ENCODE measurements at places on chromosomes 5 and 9.

DNA sequence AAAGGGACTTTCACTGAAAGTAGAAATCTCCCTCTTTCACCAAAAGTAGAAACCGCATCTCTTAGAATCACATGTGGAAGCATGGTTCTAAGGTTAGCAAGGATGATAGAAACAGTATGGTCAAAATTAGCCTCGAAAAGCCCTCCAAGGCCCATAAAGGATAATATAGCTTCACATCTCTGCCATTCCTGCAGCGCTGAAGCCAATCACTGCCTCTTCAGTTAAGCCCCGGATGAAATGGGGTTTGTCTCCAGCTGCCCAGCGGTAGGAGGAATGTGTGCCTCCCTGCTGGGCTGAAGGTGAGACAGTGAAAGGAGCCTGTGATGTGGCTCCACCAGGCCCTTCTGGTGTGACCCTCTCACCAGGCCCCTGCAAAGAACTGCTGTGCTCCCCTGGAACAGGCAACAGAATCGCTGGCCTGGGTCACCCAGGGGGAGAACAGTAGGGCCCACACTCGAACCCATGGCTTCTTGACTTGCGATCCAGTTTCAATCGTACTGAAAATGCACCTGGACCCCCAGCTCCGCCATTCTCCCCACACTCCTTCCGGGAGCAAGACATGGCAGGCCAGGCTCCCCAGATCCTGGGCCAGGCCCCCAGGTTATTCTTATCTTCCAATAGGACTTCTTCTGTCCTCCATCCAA, 47.2 kb downstream of the CAMK2A start:
- no peak for DNase-seq

GRCh38 chr9:111068771-111069170, 30.5 kb upstream of the LPAR1 start:
- no peak for DNase-seq

- no peak for DNase-seq
These were observed 32.3 kb downstream of the PRRX2 start for GRCh38 chr9:129697656-129698253.

DNA sequence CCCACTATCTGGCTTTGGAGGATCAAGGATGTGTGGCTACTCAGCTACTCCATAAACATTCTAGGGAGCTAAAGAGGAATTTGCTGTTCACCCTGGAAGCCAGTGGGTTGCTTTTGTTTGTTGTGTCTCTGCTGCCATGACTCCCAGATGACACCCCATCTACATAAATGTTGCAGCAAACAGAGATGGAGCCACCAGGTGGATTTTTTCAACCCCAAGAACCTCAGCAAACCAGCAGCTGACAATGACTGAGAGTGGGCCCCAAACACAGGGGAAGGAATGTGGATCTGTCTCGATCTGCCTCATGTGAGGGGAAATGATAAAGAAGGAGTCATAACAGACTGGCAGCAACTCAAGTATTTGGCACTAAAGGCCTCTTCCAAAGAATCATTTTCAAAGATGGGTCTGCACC, 132.7 kb upstream of the TNC start:
- no peak for DNase-seq

DNA sequence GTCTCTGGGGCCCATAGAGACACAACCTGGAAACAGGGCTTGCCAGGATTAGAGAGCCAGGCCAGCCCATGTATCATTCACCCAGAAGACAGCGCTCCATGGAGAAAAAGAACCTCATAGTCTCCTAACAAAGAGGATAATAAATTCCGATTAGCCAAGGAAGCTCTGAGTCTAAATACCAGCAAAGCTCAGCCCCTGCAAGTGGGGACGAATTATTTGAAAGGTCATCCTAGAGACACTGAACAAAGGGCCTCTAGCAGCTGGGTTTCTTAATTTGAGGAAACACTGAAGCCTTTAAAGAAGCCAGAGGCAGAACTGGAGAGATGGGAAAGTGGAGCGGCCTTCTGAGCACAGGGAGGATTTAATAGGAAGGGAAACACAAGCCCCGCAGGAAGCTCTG, 287.1 kb upstream of the ZNF462 start:
- DNase-seq = no peak

DNA sequence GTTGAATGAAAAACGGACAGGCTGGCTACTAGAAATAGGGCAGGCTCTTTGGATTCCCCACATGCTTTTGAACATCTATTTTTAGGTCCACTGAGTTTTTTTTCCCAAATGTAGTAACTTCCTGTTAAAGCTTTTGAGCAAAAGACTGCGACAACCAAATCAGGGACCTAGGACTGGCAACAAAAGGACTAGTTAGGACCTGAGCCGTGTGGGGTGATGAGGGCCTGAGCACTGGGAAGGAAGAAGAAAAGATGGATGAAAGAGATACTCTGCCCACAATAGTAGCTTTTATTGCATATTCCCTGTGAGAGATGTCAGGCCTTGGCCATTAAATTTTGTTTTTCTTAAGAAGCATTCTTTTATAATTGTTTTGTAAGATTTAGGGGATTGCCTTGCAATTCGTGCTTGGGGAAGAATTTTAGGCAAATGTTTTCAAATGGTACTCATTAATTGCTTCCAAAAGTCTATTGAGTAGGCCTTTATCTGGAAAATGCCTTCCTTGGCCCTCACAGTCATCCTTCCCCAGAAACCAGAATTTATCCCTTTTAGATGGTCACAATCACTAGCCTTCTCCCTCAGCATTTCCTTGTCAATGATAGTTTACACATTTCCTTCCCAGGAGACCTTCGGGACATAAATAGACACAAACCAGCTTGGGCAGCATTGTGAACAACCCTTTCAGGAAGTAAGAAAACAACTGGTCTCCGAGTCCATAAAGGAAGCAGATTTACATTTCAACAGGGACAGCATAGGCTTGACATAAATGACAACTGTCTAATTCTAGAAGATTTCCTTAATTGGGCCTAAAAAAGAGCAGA, 166.5 kb downstream of the RMI1 start:
- no peak for DNase-seq

GRCh38 chr9:100505564-100506159, 32.7 kb downstream of the TMEFF1 start:
- DNase-seq = peak; percentile 79

DNA sequence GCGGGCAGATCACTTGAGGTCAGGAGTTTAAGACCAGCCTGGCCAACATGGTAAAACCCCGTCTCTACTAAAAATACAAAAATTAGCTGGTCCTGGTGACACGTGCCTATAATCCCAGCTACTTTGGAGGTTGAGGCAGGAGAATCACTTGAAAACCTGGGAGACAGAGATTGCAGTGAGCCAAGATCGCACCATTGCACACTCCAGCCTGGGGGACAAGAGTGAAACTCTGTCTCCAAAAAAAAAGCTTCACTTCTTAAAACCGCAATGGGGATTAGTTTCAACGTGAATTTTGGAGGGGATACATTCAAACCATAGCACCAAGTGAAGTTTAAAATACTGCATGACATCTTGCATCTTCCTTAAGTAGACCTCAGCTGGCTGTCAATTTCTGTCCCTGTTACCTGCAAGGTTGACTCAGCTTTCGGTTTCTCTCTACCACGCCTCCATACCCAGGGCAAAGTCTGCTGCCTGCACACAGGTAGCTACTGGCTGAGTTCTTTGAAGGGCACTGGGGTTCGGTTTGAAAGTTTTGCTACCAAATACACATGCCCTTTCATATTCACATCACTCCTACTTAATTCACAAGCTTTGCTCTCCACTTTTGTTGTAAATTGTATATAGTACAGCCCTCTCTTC, 69.3 kb downstream of the KIAA1958 start:
- DNase-seq = no peak

GRCh38 chr9:135095470-135096407, 8.3 kb downstream of the OLFM1 start:
- DNase-seq = no peak

GRCh38 chr9:82598241-82599039, 464.5 kb downstream of the RASEF start:
- no peak for DNase-seq

DNA sequence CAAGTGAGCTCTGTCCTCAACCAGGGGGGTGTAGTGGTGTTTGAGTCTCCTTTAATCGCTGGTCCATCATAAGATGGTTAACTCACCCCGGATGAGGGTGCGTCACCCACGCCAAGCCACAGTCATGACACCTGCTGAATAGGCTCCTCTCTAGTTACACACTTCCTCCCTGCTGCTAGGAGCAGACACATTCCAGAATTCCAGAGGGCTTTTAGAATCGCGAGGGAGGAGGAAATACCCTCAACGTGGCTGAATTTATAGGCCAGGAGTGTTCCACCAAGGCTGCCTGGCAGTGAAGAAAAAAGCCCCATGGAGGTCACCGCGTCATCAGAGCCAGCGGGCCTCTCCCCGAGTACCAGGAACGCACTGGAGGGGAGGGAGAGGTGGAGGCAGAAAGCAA, 5.1 kb downstream of the GLRX start:
- DNase-seq = no peak

- DNase-seq = peak; percentile 70
These were observed 1.4 kb upstream of the ENC1 start for GRCh38 chr5:74641735-74642542.

GRCh38 chr5:120443607-120444006, 20.5 kb upstream of the PRR16 start:
- DNase-seq = no peak

- no peak for DNase-seq
These were observed 98.5 kb downstream of the MRPS27 start for GRCh38 chr5:72221541-72221940.

DNA sequence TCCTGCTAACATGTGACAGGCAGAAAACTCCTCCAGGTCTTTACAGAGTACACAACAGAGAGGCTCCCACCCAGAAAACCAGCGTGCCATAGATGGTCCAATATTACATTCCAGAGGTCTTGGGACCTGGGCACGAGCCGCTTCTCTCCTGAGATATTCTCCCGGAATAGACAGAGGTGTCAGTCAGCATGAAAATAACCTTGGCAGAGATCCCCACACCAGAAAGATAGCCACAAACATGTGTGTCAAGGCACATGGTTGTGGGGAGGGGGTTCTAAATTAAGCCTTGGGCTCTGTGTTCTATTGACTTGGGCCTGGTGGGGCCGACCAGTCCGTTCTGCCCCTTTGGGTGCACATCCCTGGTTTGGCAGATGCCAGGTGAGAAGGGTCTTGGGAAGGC, 78.4 kb downstream of the BOD1 start:
- no peak for DNase-seq

DNA sequence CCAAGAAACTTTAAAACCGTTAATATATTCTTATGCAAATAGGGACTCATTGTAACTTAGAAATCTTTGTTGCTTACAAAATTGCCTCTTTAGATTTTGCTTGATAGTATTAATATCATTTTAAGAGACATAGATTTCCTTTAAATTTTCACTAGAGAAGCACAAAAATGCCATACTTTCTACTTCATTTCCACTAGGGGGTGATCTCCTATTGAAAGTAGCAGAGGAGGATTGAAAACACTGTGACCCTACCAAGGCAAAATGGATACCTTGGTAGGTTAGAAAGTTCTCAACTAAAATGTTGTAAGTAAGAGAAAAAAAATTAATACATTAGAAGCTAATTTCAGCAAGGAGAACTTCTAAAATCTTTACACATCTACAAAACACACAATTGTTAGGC, 204.9 kb downstream of the CHSY3 start:
- no peak for DNase-seq

DNA sequence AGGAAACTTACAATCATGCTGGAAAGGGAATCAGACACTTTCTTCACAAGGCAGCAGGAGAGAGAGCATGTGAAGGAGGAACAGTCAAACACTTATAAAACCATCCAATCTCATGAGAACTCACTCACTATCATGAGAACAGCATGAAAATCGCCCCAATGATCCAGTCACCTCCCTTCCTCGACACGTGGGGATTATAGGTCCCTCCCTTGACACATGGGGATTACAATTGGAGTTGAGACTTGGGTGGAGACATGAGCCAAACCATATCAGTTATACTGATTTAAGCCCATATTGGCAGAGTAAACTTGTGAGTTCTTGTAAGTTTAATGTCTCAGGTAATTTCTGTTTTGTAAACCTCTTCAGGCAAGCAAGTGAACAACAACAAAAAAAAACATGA, 70.8 kb downstream of the ERAP1 start:
- no peak for DNase-seq

- DNase-seq = no peak
These were observed 119.7 kb upstream of the ABCA1 start for GRCh38 chr9:105047742-105048041.

DNA sequence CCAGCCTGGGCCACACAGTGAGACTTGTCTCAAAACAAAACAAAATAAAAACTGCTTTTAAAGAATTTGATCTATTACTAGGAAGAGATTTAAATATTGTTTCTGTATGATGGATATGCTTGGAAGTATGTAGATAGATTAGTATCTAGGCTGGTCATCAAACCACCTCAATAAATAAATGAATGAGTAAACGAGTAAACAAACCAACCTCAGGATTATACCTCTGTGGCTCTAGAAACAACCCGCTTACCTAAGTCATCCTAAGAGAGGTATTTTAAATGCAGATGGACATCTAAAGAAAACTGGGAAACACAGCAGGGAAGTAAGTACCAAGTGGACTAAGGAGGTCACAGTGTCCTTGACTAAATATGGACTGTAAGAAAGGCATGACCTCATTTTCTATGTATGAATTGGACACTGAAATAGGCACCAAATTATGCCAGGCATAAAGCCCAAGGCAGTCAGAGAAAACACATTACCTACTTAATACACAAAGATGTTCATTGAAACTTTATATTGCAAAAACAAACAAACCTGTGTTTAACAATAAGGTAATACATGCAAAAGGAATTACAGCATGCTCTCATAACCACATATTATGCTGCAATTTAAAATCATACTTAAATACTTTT, 7.3 kb downstream of the ANKH start:
- DNase-seq = no peak

DNA sequence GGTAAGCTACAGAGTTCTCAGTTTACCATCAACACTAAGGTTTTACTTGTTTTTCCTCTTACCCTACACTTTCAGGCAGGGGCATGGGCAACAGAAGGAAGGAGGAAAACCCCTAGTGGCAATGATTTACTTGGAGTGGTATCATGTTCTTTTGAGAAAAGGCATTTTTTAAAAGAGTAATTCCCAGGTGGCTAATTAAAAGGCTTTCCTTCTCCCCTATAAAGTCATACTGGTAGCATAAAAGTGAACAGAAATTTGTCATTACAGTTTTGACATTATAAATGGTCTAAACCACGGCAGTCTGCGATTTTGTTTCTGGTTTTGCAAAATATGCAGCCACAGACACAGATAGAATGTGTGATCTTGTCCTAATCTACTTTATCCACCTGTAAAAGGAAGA, 30.9 kb upstream of the OR2K2 start:
- DNase-seq = no peak

GRCh38 chr5:51479840-51480239, 96.6 kb downstream of the ISL1 start:
- no peak for DNase-seq

DNA sequence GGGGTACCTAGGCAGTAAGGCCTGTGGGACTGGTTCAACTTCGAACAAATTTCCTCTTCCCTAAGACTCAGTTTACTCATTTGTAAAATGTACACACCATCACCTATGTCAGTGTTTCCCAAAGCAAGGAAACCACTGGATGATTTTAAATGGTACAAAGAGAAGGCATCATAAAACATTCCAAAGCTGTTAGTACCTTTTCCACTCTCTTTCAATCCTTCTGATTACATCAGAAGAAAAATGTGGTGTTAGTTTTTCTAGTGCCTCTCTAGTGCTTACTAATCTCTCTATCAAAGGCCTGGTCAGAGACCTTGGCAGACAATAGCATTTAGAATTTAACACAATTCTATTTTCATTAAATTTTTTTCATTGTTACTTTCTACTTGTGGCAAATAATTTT, 18.1 kb downstream of the NR6A1 start:
- no peak for DNase-seq

GRCh38 chr9:20212806-20213205, 409.5 kb downstream of the MLLT3 start:
- DNase-seq = no peak

Data from upper lobe of right lung (tissue), 1 donor.